Left lung (tissue), 14 donors: ENCODE measurements at places on chromosomes 3 and 15. TPM values are rescaled to one million over a fixed set of nuclear protein-coding genes. Genes with fewer than 3 reads are reported as not detected.

- no peak for DNase-seq
Measured at GRCh38 chr3:126305427-126305826, 51.8 kb downstream of the KLF15 start.

DNA sequence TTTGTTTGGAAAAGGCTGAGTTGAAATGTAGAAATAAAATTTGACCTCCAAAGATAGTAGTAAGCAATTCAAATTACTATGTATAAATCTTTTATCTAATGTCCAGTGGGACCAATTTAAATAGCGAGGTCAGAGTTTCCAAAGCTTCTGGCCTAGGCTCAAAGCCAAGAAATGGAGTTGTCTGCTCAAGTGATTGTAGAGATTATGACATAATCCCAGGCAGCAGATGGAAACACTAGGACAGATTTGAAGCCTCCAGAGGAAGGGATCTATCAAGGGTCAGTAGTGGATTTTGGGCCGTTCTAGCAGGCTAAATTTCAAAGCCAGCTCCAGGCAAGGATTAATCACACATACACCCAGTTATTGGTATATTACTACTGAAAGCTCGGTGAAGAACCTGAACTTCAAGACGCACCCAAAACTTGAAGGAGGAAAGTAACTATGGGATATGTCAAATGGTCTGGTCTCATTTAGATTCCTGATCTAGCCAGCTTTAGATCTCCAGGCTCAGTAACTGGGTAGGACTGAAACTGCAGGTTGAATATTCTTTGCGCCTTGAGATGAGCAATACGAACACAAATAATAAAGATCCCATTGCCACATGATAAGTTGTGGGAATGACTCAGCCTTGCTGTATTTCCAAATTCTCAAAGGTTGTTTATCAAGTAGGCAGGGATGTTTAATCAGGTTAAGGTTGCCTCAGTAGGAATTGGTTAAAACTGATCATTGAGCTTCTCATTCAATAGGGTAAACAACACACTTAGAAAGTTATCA is 30.9 kb upstream of the ARRDC4 start:
- DNase-seq = no peak

- no peak for DNase-seq
Measured at GRCh38 chr3:32384938-32385337, 6.7 kb upstream of the CMTM7 start.

- no peak for DNase-seq
Measured at GRCh38 chr3:166104938-166105337, 267.7 kb upstream of the BCHE start.

- no peak for DNase-seq
Measured at GRCh38 chr15:31317421-31318327, 9.0 kb upstream of the KLF13 start.

Gene DPPA2
- 0.15 TPM for polyA plus RNA-seq

Gene C2CD4A
- 0.06 TPM for polyA plus RNA-seq

Gene ZNF660
- 27.7 TPM for polyA plus RNA-seq

Gene PPM1L
- 5.1 TPM for polyA plus RNA-seq

Gene SEMA3G
- polyA plus RNA-seq = 8.0 TPM
